NCI-H446 (cell line): ENCODE measurements at places on chromosomes 1 and 21.
A peak's percentile ranks its signal among the peaks of the same experiment; 100 is the strongest.

DNA sequence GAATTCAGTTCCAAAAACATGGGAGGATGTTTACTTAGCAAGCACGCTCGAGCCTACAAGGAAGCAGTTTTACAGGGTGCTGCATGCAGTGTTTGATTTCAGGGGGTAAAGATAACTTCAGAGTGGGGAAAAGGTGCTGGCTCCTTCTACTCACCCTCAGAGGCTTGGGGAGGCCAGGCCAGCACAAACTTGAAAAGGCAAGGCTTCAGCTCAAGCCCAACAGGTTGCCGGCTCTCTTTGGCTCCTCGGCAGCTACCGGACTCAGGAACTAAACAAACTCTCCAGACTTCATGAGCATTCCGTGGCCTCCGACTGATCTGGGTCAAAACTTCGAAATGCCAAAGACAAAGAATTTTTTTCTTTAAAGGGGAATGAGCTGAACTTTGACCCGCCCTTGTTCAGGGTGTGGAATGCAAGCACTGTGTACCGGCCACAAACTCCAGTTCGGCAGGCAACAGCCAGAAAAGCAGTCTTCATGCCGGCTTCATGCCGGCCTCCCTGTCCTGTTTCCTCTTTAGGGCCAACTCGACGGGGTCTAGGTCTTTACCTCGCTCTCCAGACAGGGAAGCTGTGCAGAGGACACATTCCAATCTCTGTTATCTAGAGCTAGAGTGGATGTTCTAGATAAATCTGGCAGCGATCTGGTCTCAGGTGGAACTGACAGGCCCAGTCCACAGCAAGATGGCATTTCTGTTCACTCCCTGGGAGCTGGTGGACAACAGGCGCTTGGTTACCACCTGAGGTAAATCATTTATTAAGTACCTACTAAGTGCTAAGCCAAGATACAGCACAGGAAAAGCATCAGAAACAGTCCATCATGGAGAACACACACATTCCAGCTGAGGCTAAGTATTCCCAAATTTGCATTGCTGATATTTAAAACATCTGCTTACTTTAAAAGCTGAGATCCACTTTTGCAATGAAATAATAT is 75.0 kb downstream of the CD46 start:
- no peak for DNase-seq

GRCh38 chr21:45874716-45875415 is 106.7 kb upstream of the COL6A1 start:
- DNase-seq, result no peak

DNA sequence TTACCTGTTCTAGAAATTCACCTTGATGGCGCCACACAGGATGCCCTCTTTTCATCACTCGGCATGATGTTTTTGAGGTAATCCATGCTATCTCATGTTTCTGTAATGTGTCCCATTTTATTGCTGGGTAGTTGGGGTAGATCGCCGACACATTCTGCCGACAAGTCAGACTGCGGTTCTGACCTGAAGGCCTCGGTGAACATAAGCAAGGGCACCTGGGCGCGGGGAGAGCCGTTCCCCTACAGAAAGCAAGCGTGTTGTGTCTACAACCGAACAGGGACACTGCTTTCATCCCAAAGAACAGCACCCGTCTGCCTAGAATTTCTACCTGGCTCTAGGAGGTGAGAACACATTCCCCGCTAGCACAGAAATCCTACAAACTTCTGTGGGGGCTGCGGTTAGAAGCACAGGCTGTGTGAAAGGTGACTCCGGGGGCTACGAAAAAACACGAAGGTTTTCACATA is 149.2 kb downstream of the PPIAL4G start:
- no peak for DNase-seq

DNA sequence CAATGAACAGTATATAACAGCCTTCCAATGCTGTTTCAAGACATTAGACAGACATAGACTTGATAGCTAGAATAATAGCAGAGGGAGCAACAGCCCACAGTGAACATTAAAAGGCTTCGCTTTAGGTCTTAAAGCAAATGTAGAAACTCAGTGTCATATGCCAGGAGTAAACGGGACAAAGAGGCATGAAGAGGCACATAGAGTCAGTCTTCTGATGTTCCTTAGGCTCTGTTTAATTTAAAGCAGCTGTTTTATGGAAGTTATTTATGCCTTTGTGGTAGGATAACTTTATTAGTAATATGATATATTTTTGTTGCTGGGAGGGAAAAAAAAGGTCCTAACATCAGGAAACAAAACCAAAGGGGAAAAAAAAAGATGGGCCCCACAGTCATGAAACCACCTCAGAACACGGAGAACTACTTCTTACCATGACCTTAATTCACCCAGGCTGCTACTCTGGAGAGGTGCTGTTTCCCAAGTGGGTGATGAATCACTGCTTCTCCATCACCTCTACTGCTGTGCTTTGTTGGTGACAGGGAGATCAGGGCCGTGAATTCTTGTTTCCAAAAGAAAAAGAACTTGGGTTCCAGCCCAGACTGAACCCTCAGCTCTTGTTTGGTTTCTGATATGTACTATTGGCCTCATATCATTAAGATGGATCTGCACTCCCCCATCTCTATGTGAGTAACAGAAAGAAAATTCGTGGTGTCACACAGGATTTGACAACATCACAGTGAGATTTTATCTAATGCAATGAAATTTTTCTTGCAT is 616.9 kb downstream of the KIF26B start:
- no peak for DNase-seq

- DNase-seq, result no peak
Observed at GRCh38 chr1:221029981-221030649, 150.9 kb downstream of the HLX start.

GRCh38 chr1:72326494-72326893 is 44.2 kb upstream of the NEGR1 start:
- DNase-seq, result no peak

DNA sequence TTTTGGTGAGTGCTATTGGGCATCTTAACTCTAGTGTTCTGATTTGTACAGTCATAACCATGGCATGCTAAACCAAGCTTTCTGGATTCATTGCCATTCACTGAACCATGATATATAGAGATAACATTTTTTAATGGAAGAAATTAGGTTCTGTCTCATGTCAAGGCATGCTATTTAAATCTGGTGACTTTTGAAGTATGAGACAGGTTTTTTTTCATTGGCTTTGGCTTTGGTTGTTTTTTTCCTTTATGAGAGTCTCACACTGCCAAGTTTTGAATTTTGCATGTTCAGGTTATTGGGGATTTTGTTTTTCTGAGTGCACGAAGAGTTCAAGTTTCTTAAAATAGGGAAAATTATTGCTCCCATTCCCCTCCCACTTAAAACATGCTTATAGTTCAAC is 141.3 kb upstream of the ADAMTS5 start:
- DNase-seq, result no peak

GRCh38 chr1:40792036-40792435 is 8.4 kb downstream of the KCNQ4 start:
- no peak for DNase-seq

- DNase-seq, result no peak
Observed at GRCh38 chr1:233211595-233211994, 83.9 kb downstream of the PCNX2 start.

DNA sequence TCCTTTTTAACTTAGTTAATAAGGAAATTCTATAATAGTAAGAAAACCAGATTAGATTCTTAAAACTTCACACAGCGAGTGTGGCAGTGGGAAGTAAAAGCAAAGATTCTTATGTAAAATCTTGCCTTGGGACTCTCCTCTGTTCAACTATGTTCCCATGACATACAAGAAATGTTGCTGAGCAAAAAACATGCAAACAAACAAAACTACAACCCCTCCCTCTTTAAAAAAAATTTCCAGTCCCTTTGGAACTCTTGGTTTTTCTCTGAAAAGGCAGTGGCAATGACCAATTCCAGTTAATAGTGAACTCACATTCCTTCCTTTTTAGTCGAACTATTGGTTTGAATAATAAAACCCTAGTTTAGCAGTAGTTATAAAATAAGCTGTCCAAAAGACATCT is 453.1 kb upstream of the ZRANB2 start:
- DNase-seq, result no peak

DNA sequence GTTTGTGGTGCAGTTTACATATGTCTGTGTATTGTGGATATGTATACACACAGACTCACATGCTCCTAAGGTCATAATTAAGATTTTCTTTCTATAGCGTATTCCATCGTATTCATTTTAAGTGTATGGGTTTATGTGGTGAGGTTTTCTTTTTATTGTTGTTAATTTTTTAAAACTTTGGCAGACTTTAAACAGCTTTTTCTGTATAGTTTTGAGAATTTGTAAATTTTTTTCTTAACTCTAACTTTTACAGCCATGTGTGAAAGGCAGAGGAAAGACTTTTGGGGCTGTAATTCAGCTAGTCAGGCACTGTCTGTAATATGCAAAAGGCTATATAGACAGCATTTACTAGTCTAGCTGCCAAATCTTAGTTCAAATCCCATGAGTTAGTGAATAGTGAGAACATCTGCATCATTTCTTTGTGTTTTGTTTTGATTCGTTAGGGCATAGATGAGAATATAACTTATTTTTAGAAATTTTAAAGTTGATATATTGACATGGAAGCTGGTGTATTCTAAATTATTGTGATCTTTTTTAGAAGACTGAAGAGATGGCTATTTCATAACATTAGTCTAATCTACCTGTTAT is 2.3 kb downstream of the MAGI3 start:
- DNase-seq, result peak; percentile 7

- no peak for DNase-seq
Observed at GRCh38 chr1:26094677-26095383, 16.8 kb upstream of the PDIK1L start.

- DNase-seq, result no peak
Observed at GRCh38 chr1:180939711-180940103, 27.0 kb downstream of the KIAA1614 start.

DNA sequence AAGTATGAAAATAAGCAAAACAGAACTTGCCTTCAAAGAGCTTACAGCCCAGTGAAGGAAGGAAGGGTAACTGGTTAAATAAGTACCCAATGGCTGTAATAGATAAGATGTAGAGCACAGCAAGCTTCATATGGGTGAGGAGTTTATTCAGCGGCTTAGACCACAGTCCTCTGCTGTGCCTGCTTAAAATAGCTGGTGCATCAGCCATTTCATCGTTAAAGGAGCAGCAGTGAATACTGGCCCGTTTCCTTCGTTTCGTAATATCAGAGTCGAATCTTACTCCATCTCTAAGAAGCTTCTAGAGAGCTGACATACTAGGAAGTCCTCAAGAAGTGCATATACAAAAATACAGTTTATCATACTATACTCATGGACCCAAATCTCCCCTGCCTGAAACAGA is 286.5 kb downstream of the NFIA start:
- no peak for DNase-seq

DNA sequence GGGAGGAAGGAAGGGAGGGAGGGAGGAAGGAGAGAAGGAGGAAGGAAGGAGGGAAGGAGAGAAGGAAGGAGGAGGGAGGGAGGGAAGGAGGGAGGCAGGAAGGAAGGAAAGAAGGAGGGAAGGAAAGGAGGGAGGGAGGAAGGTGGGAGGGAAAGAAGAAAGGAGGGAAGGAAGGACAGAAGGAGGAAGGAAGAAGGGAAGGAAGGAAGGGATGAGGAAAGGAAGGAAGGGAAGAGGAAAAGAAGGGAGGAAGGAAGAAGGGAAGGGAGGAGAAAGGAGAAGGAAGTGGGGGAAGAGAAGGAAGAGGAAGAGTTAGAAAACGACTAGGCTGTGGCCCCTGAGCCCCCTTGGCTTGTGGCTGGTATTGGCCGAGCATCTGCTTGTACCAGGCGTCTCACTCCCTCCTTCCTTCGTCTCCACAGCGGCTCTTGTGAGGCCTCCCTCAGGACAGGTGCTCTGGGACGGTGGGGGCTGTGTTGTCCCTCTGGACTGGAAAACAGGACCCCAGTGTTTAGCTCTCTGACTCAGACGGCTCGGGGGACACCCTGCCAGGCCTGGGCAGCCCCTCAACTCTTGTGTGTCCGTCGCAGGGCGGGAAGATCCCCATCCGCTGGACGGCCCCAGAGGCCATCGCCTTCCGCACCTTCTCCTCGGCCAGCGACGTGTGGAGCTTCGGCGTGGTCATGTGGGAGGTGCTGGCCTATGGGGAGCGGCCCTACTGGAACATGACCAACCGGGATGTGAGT is 36.2 kb upstream of the C1QA start:
- DNase-seq, result no peak

- no peak for DNase-seq
Observed at GRCh38 chr1:88228114-88228513, 456.0 kb upstream of the PKN2 start.

DNA sequence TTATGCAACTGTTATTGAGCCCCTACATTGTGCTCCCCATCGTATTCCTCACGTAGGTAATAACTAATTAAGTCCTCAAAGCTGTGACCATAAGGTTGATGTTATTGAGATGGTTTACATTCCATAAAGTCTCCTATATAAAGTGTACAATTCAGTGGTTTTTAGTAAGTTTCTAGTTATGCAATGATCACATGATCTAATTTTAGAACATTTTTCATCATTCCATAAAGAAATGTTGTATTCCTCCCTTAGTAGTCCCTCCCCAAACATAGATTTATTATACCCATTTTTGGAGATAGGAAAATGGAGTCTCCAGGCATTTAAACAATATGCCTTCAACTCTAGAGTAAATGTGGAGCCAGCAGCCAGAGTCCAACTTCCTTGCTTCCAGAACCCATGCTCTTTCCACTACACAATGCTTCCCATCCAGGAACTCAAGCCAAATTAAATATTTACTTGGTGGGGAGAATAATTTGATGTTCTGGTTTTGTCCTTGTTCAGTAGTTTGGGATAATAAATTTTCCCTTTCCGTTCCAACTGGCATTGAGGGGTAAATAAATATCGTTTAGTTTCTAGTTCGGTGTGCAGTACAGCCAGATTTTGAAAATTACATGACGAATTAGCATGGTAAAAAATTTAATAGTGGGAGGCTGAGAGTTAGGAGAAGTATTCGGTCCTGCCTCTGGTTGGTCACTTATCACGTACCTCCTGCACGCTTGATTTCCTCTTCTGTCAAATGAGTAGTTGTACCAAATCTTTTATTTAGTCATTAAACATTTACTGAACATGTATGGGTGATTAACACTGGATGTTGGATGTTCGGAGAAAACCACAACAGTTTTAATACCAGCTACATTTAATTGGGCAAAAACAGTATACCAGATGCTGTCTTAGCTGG is 66.3 kb downstream of the CACHD1 start:
- DNase-seq, result peak; percentile 42

DNA sequence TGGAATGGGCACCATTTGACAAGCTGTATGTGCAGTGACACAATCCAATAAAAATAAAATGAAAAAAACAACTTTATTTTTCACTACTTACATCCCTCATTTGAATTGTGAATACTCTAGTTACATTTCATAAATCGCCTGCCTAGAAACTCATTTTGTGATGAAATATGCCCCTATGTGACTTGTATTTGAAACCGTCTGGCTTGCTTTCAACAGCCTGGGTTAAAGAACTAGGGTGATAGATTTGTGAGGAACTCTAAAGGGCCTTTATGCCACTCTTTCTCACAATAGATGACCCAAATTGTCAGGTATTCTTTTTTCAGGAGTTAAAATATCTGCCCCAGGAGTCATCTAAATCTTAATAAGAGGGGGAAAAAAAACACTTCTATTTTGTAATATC is 137.9 kb downstream of the DAB1 start:
- DNase-seq, result no peak

- peak; percentile 29 for DNase-seq
Observed at GRCh38 chr21:33817663-33818451, 97.7 kb downstream of the ATP5PO start.

- no peak for DNase-seq
Observed at GRCh38 chr1:109319114-109319513, 12.3 kb upstream of the MYBPHL start.
